ENCODE measurements at places on chromosomes 16 and 17. TPM values are rescaled to one million over a fixed set of nuclear protein-coding genes. Genes with fewer than 3 reads are reported as not detected.

Gene SCRN2
- total RNA-seq, result 36.5 TPM

Gene CCL8
- not detected for total RNA-seq

Gene TLCD1
- total RNA-seq, result 18.1 TPM

Gene KCNAB3
- 7.9 TPM for total RNA-seq

Gene ENDOV
- total RNA-seq, result 21.2 TPM

Gene SEPTIN1
- 8.2 TPM for total RNA-seq

Gene ETV4
- 3.7 TPM for total RNA-seq

Gene PDP2
- total RNA-seq, result 11.5 TPM

Gene KRT33B
- not detected for total RNA-seq

Gene SHCBP1
- 0.99 TPM for total RNA-seq

Gene VMO1
- 0.89 TPM for total RNA-seq

Gene MEIOB
- not detected for total RNA-seq

Gene LLGL2
- total RNA-seq, result 94.0 TPM

Gene C17orf78
- not detected for total RNA-seq

Gene WWOX
- 23.5 TPM for total RNA-seq

Gene RNF112
- total RNA-seq, result 20.7 TPM

Gene DLX4
- total RNA-seq, result 1.1 TPM

Gene TNK1
- total RNA-seq, result 12.3 TPM

Gene PIPOX
- 2.8 TPM for total RNA-seq
